ENCODE measurements at places on chromosomes 6 and 20.

DNA sequence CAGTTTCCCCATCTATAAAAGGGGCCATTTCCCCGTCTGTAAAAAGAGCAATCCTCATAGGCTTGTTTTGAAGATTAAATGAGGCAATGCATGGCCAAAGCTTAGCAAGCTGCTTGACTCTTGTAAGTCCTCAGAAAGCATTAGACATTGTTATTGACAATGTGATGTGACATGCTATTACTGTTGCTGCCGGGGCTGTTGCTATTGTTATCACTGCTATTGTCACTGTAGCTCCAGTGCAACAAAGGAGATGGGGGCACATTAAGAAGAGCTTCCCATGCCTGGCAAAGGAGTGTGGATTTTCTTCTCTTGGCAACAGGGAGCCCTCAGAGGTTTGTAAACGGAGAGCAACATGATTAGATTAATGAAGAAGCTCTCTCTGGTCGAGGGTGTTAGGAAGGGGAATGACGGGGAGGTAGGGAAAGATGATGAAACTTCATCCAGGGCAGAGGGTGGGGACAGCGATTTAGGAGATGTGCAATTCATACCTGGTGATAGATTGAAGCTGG lies 33.1 kb upstream of the FAM83D start:
- no peak for DNase-seq

DNA sequence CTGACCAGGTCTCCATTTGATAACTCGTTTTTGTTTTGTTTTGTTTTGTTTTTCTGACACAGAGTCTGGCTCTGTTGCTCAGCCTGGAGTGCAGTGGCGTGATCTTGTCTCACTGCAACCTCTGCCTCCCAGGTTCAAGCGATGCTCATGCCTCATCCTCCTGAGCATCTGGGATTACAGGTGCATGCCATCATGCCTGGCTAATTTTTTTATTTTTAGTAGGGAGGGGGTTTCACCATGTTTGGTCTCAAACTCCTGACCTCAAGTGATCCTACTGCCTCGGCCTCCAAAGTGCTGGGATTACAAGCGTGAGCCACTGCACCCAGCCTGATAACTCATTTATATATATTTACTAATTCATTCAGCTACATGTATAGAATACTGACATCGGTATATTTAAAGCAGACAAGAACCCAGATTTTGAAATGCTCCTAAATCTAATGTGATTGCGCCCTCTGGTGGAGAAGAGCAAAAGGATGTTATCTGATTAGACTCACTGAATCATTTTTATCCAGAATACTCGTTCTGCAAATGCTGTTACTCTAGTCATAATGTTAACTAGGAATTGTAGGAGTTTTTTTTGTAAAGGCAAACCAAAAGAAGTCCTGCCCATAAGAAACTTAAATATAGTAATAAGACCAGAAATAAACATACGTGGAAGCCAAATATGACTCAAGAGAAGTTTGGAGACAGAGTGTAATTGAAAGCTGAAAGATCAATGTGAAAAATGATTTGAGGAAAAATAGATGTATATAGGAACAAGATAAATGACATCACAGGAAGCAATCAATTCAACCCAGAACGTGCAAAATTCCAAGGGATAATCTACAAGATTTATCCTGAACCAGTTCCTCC lies 5.3 kb upstream of the COL12A1 start:
- DNase-seq, result peak; percentile 45

DNA sequence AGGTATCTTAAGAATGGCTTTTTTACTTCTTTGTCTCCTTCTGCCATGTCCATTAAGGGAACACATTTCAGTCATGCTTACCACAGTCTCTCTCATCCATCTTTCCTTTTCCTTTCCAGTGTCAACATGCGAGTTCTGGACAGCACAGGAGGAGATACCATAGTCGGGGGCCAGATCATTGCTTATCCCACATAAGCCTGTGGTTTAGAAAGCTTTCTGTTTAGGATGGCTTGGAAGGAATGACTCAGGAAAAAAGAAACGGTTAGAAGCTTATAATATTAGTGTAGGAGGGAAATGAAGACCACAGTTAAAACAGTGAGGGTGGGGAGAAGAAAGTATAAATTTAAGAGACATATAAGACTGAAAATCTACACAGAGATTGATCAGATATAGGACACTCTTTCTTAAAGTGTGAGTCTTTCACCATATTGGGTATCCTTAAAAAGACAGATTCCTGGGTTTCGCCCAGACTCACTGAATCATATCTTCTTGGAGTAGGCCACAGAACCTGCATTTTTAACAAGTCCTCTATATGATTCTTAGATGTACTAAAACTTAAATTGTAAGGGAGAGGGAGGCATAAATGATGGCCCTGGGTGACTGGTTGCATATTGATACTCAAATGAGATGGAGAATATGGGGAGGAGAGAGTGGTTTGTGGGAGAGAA lies 36.1 kb downstream of the DSE start:
- no peak for DNase-seq

DNA sequence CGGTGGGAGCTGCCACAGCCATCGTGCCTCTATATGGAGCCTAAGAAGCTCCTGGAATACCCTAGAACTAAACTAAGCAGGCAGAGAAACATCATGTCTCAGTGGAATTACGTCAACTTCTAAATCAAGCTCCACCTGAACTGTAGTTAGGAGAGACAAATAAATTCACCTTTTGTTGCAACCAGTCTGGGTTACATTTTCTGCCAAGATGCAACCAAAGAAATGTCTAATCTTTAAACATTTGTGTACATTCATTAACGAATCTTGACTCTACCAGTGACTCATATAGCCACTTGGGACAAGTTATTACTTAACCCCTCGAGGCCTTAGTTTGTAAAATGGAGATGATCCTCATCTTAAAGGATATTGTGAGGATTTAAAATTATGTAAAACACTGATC lies 8.9 kb downstream of the PTPRK start:
- DNase-seq, result no peak

GRCh38 chr6:93177918-93178317 lies 241.4 kb downstream of the EPHA7 start:
- DNase-seq, result no peak

- DNase-seq, result peak; percentile 61
Measured at GRCh38 chr6:29723666-29724588, 693 bp downstream of the HLA-F start.

GRCh38 chr6:33654831-33655554 lies 33.9 kb downstream of the ITPR3 start:
- DNase-seq, result no peak

All from central memory CD4-positive, alpha-beta T cell (primary cell).